ENCODE measurements at places on chromosomes 1 and 21. TPM values are rescaled to one million over a fixed set of nuclear protein-coding genes. Genes with fewer than 3 reads are reported as not detected.

SESN2 gene
- 33.2 TPM for total RNA-seq

FOXO6 gene
- not detected for total RNA-seq

ETV3 gene
- 10.9 TPM for total RNA-seq

HES5 gene
- not detected for total RNA-seq

- DNase-seq = no peak
Observed at GRCh38 chr1:155022136-155022926, 11.2 kb downstream of the DCST2 start.

DNA sequence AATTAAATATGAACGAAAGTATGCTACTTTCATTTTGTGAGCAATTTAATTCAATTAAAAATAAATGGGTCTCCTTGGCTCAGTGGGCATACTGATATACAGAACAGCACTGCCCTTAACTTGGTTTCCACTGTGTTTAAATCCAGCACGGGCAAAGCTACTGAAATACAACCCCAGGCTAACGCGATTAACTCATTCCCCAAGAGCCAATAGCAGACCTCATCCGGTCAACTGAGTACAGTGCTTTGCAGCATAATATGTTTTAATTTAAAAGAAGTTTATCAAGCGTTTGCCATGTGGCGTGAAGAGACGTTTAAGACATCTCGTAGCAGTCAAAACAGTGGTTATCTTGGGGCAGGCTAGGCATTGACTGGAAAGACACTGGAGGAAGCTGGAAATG lies 118.6 kb downstream of the PROX1 start:
- no peak for DNase-seq

- DNase-seq = no peak
Observed at GRCh38 chr1:39789571-39790110, 976 bp upstream of the BMP8B start.

GRCh38 chr1:156101880-156102279 lies 12.6 kb upstream of the LMNA start:
- no peak for DNase-seq

- DNase-seq = peak; percentile 63
Observed at GRCh38 chr21:28885853-28886177, 106.9 kb downstream of the LTN1 start.

GRCh38 chr1:78091215-78091813 lies 45.5 kb downstream of the GIPC2 start:
- DNase-seq = no peak

DNA sequence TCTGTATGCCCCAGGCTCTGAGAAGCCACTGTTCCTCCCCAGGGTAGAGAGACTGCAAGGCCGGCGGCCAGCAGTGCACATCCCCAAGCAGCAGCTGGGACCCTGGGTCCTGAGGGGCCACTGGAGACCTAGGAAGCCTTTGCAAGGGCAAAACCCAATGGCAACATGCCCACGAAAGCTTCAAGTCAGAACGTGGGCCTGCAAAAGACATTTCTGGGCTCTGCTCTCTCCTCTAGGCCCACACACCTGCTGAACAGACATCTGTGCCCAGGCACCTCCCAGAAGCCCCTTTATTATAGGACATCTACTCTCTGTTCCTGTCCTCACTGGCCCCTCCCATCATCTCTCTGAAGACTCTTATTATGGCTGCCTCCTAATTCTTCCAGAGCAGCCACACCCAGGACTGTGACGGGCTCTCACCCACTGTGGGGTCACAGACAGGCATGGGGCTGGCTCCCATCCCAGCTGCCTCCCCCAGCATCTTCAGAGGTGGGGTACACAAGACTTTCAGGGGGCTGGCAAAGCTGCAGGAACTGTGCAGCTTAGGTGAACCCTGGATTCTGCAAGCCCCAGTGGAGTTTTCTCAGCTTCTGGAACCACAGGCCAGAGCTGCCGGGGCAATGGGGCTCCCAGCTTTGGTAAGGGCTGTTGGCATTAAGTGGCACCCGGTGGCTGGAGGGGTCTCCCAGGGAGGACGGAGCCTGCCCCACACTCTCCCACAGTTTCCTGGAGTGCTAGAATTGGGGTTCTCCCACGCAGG lies 12.6 kb downstream of the TRIM11 start:
- no peak for DNase-seq

DNA sequence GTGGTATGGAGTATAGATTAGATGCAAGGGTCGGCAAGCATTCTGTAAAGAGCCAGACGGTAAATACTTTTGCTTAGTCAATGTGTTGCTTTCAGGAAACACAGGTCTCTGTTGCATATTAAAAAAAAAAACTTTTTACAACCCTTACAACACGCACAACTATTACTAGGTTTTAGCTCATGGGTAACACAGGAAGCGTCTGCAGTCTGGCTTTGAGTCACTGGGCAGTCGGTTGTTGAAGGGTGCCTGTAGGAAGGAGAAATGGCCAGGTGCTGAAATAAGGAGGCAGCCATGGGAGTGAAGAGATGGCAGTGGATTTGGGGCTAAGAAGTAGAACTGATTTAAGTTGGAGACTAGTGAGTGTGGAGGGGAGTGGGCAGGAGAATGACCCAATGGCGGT lies 192.1 kb downstream of the KCNJ6 start:
- DNase-seq = no peak

DNA sequence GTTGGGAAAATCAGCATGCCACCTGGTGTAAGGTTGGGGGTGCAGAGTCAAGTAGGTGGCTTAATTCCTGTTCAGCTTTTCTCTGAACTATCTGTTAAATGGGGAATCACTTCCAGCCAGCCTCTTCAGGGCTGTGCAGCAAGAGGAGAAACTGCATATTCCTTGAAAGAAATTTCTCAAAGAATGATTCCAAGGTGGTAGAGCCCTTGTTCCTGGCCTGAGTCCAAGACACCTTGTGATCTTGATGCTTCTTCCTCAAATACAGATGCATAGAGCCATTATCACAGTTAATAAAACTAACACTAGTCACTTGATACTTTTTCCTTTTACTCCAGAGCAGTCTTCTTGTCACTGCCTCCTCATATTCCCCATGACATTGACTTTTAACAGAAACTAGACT lies 5.2 kb downstream of the TXLNA start:
- no peak for DNase-seq

Data from fibroblast of the aortic adventitia (primary cell).